ENCODE measurements at places on chromosomes 12 and 14.
A peak's percentile ranks its signal among the peaks of the same experiment; 100 is the strongest.

DNA sequence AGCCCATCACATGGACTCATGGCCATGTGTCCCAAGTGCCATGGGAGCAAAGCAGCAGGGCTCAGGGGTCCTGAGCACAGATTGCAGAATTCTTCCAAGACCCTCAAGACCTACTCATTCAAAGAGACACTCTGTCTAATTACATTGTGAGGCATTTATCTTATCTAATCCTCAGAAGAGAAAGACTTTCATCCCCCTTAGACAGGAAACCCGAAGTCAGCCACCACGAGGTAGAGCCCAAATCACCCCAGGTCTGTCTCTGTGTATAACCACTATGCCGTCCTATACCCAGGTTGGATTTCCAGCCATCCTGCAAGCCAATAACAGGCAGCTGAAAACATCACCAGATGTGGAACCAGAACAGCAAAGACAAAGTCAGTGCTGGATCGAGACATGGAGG, 8.9 kb upstream of the BCL11B start:
- DNase-seq: no peak

DNA sequence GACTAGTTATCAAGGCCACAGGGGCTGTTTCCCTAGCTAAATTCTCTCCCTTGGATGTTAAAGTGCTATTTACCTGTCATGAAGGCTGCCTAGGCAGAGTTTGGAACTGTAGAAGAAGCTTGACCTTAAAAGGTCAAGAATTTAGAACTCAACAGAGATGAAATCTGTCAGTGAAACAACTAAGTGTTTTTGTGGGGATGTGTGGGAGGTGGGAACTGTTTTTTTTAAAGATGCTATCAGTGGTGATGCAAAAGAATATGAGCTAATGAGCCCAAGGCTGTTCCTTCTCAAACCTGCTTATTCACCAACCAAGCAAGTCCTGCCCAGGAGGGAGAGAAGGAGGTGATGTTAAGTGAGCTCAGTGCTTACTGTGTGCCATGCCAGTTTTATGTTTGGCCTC, 40.8 kb upstream of the POC1B start:
- DNase-seq: peak; percentile 13

DNA sequence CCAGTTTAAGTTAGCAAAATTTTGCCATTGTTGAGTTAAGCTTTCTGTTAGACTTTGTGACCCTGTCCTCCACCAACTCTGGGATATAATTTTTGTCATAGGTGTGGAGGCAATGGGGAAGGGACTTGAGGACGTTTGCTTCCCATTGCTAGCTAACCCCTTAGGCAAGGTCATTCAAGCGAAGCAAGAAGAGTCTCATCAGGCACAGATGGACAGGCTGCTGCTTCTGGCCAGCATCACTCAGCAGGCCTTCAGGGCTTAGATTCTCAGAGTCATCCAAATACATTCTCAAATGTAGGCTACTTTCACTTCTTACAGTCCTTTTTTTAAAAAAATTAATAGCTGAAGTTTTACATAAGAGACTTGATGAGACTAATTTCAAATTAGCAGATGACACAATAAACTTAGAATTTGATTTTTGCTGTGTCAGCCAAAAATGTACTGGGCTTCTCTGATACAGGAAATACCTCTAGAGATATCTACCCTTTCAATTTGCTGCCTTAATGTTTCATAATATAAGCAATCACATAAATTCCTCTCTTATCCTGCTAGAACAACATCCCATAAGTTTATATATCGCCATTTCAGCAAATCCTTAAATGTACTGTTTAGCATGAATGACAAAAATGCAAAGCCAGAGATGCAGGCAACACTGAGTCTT, 875.2 kb downstream of the FLRT2 start:
- DNase-seq: no peak

DNA sequence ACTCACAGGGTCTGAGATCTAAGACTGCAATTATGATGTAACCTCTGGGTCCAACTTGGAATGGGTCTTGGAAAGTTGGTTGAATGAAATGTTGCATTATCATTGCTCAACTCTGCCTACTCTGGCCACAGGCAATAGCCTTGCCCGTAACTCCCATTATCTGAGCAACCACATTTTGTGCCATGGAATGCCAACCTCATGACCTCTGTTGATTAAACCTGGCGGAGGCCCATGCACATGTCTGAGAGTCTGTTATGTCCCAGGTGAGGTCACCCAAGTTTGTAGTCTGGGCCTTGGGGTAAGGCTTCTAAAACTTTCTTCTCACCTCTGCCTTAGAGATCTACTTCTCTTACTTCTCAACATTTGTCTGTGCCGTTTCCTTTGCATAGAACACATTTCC, 140.9 kb downstream of the TBX5 start:
- no peak for DNase-seq

Data from GM03348 (cell line).